ENCODE measurements at places on chromosomes 5 and 9.

- no peak for DNase-seq
These were observed 320.9 kb downstream of the DMAC1 start for GRCh38 chr9:7478646-7479045.

GRCh38 chr5:111261610-111262009 is 37.4 kb downstream of the CAMK4 start:
- no peak for DNase-seq

DNA sequence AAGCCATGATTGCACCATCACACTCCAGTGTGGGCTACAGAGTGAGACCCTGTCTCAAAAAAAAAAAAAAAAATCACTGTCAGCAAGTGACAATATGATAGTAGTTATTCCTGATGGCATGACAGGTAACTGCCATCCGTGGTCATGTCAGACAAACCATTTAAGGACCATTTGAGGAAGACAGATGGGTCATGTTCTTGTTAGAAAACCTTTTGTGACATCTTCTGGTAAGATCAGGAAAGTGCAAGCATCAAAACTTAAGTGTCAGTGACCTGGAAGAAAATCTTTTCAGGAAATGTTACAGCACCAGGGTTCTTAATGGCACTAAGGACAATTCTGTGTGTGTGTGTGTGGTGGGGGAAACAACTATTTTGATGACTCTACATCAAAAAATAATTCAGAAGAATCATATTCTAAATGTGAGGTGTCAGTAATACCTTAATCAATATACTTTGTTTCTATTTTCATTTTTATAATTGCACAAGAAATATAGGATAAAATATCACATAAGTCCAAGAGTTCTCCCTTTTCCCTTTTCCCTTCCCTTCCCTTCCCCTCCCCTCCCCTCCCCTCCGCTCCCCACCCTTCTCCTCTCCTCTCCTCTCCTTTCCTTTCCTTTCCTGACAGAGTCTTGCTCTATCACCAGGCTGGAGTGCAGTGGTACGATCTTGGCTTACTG is 17.8 kb downstream of the SLC38A9 start:
- peak; percentile 23 for DNase-seq

GRCh38 chr9:72658703-72659102 is 137.3 kb downstream of the TMC1 start:
- DNase-seq, result no peak

DNA sequence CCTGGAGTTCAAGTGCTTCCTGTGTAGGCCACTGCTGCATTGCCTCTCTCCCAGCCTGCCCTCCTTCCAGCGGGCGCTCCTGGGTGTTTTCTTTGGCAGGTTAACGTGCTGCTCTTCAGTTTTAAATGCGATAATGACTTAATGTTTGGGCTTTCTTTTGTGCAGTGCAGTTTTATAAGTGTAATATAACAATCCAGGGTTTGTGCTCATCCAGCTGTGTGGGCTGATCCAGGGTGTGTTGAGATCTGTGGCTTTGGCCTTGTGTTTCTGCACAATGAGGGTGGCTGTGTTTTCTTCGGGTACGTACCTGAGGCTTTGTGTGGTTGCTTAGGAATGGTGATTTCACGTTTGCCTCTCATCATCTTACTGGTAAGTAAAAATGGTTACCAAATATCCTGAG is 50.6 kb downstream of the PCSK5 start:
- no peak for DNase-seq

- no peak for DNase-seq
These were observed 14.3 kb downstream of the IRF1 start for GRCh38 chr5:132475987-132476875.

GRCh38 chr5:1298723-1299510 is 4.0 kb upstream of the TERT start:
- DNase-seq, result no peak
